ENCODE measurements at places on chromosomes 5 and 9.

DNA sequence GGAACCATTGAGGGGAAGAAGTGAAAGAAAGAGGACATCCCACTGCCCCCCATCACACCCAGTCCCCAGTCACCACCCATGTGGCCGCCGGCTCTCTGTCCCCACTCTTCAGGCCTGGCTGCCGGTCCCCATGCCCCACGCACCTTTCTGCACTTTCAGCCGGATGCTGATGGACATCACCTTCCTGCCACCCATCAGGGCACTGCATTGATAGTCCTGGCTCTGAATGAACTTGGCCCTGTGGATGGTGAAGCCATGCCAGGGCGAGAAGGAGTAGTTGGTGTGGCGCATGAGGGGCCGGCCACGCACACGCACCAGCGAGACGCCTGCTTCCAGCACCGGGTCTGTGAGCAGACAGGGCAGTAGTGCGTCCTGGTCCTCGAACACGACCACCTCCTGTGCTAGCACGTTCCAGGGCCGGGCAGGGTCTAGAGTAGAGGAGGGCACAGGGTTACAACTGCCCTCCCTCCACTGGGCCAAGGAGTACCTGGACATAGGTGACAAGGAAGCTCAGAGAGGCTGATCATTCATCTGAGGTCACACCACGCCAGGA is 6.4 kb downstream of the CSF1R start:
- no peak for DNase-seq

DNA sequence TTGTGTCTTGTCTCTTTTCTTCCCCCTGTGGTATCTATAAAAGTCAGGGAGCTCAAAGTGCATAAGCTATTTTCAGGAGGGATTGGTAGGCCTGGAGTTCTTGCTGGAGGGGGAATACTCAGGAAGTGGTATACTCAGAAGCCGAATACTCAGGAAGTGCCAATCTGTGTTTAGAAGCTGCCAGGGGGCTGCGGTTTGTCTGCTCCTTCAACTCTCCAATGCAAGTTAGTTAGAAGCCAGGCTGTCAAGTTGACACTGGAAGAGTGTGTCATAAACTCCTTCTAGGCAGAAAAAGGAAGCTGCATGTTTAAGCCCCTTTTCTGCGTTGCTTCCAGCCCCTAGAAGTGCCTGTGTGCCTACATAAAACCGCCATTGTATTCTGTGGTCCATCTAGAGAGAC is 366.5 kb downstream of the TAF11L14 start:
- no peak for DNase-seq

GRCh38 chr9:92525306-92525705 is 10.5 kb downstream of the ECM2 start:
- no peak for DNase-seq

DNA sequence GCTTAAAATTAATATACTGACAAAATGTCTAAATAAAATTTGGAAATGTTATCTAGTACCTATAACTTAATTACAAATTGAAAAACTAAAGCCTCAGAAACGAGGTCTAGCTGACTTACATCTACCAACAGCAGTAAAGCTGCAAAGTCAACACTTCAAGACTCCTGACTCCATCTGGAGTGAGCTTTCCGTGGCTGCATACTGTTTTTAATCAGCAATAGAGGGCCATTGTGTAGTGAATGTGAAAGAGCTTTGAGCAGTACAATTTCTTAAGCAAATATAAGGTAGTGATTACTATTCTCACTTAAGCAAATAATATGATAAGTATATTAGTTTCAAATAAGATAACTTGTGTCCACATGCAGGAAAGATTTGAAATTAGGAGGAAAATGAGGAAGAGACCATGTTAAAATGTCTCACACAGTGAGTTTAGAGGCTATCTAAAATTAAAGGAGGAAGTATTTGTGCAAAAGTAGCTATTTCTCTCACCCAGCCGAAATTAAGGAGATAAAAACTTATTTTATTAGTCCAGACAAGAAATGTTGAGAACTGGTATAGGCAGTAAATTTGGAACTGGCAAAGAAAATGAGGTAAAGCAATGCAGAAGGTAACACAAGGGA is 6.4 kb downstream of the SPINK6 start:
- no peak for DNase-seq

- DNase-seq, result no peak
Observed at GRCh38 chr5:5418006-5418405, 4.5 kb upstream of the ICE1 start.

DNA sequence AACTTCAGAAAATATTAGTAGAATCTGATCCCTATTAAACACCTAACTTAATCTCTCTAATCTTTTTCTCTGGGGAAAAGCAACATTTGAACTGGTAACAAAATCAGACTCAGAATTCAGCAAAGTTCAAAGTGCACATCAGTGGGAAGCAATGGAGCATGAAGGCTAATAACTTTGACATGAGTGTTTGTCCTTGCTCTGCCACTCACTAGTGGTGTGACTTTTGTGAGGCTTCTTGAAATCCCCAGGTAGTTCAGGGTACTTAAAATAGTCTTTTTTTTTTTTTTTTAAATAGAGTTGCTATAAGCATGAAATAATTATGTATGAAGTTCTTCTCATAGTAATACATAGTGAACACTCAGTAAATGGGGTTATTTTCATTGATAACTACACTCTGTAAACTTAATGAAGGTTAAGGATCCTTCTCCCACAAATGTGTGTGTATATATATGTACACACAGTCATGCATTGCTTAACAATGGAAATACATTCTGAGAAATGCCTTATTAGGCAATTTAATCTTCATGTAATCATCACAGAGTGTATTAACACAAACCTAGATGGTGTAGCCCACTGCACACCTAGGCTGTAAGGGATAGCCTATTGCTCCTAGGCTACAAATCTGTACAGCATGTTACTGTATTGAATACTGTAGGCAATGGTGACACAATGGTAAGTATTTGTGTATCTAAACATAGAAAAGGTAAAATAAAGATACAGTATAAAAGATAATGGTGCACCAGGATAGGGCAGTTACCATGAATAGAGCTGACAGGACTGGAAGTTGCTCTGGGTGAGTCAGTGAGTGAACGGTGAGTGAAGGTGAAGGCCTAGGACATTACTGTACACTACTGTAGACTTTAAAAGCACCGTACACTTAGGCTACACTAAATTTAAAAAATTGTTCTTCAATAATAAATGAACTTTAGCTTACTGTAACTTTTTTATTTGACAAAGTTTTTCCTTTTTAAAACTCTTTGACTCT is 73.3 kb upstream of the HMHB1 start:
- DNase-seq, result no peak

GRCh38 chr9:6902423-6902822 is 144.7 kb downstream of the KDM4C start:
- DNase-seq, result no peak

DNA sequence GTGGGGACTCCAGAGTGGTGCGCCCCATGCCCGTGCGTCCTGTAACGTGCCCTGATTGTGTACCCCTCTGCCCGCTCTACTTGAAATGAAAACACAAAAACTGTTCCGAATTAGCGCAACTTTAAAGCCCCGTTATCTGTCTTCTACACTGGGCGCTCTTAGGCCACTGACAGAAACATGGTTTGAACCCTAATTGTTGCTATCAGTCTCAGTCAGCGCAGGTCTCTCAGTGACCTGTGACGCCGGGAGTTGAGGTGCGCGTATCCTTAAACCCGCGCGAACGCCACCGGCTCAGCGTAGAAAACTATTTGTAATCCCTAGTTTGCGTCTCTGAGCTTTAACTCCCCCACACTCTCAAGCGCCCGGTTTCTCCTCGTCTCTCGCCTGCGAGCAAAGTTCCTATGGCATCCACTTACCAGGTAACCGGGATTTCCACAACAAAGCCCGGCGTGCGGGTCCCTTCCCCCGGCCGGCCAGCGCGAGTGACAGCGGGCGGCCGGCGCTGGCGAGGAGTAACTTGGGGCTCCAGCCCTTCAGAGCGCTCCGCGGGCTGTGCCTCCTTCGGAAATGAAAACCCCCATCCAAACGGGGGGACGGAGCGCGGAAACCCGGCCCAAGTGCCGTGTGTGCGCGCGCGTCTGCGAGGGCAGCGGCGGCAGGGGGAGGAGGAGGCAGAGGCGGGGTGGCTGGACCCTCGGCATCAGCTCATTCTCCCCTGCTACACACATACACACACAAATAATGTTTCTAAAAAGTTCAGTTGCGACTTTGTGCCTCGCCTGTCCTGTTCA is 668 bp downstream of the GLIS3 start:
- no peak for DNase-seq

- DNase-seq, result peak; percentile 54
Observed at GRCh38 chr5:38381361-38381760, 123.0 kb downstream of the EGFLAM start.

DNA sequence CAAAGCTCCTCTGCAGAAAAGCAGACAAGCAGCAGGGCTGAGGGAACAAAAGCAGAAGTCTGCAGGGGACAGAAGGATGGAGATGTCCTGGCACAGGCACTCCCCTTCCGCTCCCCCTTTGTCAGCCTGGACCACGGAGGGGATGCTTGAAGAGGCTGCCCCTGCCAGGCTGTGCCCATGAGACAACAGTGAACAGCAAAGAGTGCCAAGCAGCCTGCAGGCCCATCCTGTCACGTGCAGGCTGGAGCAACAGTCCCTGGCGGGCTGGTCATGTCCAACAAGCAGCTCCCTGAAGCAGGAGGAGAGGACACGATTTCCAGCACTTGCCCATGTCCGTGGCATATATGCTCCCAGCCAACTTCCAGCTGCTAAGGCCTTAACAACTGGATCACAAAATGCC is 132.3 kb downstream of the IRX2 start:
- no peak for DNase-seq

- DNase-seq, result no peak
Observed at GRCh38 chr5:98301547-98301946, 471.9 kb upstream of the RGMB start.

DNA sequence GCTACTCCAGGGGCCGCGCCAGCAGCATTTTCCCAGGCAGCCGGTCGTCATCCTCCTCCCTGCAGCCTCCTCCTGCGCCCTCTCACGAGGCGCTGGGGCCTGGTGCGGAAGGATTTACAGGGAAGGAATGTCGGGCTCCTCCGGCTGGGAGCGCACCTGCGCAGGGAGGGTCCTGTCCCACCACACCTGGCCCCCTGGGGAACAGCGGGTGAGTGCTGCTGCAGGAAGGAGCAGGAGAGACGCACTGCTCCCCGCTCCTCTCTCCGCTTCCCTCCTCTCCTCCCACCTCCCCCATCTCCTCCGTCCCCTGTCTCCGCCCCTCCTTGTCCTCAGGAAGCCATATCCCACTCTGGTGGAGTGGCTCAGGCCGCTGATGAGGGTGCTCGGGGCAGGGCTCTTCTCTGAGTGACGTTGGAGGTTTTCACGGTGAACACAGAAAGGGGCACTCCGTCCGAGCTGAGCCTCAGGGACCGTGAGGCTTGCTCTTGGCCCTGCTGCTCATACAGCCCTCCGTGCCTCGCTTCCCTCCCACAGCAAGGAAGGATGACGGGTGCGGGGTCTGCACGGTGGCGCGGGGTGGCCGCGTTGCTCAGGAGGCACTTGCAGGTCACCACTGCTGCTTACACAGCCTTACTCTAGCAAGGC is 31.3 kb downstream of the IRX4 start:
- DNase-seq, result no peak

- DNase-seq, result no peak
Observed at GRCh38 chr5:116380621-116381020, 194.0 kb downstream of the SEMA6A start.

GRCh38 chr9:134325096-134325812 is 1.0 kb upstream of the RXRA start:
- DNase-seq, result no peak

DNA sequence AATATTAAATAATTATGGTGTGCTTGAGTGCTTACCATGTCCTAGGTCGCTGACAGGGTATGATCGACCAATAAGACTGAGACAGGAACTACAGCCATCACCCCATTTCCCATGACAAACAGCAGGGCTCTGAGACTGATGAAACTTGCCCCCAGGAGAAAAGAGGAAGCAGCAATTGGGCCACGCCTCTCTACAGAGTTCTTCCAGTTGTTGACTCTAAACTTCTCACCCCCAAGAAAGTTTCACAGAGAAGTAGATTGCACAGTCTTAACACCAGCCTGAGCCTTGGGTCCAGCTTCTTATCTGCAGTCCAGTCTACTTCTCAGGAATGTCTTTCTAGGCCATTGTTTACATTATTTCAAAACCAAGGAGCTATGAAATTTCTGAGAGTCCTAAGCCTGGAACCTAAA is 182.2 kb upstream of the ANKRD55 start:
- no peak for DNase-seq

- no peak for DNase-seq
Observed at GRCh38 chr5:59241552-59241951, 652.0 kb downstream of the PDE4D start.

- DNase-seq, result no peak
Observed at GRCh38 chr5:1526681-1527131, 2.9 kb upstream of the LPCAT1 start.

Measured in DMS 273 treated with DMSO at 0.1 percent for 48 hours (cell line).